Muscle of back (tissue), 13 donors: ENCODE measurements at places on chromosomes 5 and 9.

- DNase-seq, result no peak
These were observed 189.1 kb downstream of the GABRG2 start for GRCh38 chr5:162256711-162257110.

DNA sequence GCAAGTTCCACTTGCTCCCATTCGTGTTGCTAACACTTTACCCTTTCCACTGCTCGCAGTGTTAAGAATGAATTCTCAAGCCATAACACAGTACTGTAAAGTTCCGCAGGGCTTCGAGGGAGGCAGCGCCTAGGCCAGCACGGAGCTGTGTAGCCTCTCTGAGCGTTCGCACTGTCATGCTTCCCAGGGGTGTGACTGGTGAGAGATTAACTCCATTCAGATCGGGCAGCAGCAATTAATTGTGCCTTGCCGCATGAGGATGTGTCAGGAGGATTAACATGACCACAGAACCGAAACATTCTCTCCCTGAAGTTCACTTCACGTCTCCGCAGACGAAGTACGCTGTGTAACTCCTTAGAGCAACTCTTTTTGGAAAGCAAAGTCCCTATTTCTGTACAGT is 23.2 kb downstream of the ZBTB34 start:
- DNase-seq, result no peak

GRCh38 chr5:143796753-143797152 is 15.2 kb upstream of the HMHB1 start:
- DNase-seq, result no peak

DNA sequence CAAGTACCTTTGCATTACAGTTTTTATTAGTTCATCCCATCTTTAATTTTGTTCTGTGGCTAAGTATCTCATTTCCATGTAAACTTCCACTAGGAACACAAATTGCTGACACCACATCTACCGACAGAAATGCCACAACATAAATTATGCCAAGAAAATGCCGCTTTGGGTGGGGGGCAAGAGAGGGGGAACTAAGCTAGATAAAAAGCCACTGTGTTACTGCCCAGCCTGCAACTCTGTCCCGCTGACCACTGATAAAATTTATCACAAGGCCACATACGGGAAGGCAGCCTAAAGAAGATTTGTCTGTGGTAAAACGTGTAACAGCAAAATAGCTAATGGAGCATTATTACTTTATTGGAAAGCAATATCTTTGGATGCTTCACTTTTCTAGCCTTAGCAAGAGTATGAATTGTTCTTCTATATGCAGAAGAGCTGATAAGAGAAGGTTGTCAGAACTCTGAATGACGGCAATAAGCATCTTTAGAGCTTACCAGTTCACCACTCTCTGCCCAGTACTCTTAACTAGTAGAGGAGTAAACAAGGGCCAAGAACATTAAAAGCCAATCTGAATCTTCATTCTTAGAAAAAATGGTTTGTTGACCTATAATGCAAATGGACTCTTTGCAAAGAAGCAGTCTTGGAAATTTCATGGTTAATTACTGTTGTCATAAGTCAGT is 172.2 kb upstream of the MEF2C start:
- DNase-seq, result no peak

DNA sequence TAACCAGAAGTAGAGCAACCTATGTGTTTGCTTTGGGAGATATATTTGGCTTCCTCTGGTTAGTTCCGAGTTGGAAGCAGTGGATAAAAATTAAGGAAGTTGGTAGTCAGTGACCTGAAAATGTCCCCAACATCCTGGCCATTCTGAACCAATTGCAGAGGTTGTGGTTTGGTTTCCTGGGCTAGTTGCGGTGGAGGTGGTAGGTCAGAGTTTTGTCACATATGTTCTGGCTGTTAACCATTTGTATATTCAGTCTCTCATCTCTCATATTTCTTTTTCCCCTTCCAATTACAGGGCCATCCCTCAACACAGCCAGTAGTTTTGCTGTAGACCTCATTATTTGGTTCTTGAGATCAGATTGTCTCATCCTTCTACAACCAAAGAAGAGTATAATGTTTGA is 1026.9 kb downstream of the PTPRD start:
- DNase-seq, result no peak

DNA sequence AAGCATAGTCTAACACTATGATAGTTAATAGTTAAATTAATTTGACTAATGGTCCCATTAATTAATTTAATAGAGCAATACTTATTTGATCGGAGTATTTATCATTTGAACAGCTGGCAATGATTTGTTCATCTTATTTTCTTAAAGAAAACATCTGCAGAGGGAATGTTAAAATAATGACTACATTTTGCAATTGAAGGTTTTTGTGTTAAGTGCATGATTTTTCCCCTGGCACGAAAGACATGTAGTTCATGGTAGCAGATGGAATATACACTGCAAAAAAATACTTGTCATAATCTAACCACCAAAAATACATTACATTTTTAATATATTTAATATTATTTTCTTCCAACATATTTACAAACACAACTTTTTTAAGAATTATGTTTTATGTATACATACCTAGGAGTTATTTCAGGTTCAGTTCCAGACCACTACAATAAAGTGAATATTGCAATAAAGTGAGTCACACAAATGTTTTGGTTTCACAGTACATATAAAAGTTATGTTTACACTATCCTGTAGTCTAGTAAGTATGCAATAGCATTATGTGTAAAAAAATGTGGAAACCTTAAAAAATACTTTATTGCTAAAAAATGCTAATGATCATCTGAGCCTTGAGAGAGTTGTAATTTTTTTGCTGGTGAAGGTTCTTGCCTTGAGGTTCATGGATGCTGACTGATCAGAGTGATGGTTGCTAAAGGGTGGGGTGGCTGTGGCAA is 292.6 kb upstream of the DAB2 start:
- peak; percentile 26 for DNase-seq

- no peak for DNase-seq
These were observed 1015.8 kb downstream of the CDH18 start for GRCh38 chr5:18972177-18972576.

GRCh38 chr9:96122751-96123150 is 179.2 kb downstream of the HSD17B3 start:
- DNase-seq, result no peak

DNA sequence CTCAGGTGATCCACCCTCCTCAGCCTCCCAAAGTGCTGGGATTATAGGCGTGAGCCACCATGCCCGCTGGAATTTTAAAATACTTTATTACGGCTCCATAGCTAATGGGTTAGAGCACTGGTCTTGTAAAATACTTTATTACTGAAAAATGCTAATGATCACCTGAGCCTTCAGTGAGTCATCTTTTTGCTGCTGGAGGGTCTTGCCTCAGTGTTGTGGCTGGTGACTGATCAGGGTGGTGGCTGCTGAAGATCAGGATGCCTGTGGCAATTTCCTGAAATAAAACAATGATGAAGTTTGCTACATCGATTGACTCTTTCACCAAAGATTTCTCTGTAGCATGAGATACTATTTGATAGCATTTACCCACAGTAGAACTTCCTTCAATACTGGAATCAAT is 26.0 kb upstream of the GNE start:
- no peak for DNase-seq

DNA sequence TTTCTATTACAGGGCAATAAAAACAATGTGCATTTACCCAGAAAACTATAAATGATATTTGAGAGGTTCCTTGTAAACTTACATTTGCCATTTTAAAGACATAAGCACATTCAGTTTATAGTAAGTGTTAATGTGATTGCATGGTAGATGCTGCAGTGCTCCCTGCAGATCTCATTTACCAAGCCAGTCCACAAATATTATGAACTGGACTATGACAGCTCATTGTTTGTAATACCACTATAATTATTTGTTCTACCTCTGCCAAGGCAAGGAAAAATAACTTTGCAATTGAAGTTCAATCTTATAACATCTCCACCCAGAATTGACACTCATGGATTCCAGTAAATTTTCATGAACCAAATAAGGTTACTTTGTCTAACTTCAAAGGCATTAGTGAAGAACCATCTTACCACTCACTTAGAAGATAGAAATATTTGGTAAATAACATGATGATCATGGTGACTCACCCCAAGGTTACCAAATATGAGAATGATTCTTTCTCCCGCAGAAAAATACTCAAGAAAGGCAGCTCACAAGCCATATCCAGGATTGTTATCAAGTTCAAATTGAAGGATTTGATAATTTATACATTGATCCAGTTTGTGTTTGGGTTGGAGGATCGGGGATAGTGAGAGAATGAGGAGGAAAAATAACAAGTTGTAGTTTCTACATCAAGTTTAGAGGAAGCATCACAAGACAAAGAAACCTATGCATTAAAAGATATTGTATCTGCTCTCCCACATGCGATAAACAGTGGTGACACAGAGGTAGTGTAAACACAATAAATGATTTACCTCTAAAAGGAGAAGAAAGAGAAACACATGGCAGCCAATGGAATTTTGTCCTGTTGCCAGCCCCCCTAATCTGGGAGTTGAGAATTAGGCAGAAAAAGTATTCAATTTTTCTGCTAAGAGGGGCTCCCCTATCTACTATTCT is 29.5 kb downstream of the CDH9 start:
- no peak for DNase-seq

DNA sequence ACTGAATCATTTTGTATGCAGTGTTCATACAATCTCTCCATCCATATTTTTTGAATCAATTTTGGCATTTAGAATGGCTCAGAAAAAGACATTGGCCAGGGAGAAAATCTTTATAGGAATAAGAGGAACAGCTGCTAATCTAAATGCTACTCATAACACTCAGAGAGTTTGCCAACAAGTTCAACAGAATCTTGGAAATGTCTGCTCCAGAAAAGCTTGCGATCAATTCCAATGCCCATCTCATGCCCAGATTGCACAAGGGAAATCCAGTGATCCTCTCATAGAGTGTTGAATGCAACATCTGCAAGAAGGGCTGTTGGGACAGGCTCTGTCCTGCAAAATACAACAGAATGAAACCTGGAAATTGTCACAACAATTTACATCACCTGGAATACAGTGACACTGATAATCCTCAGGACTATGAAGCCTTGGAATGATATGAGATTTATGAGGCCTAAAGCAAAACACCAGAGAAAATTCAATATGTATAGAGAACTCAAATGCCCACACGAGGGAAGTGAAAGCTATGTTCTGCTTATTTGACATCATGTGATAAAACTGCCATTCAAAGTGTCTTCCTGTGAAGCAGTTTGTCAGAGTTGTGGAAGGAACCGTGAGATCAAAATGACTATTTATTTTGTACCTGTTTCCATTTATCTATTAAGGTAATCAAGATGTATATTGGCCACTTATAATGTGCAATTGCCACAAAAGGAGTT is 190.1 kb downstream of the PARP8 start:
- peak; percentile 26 for DNase-seq

GRCh38 chr9:23215688-23216087 is 610.4 kb downstream of the ELAVL2 start:
- no peak for DNase-seq

DNA sequence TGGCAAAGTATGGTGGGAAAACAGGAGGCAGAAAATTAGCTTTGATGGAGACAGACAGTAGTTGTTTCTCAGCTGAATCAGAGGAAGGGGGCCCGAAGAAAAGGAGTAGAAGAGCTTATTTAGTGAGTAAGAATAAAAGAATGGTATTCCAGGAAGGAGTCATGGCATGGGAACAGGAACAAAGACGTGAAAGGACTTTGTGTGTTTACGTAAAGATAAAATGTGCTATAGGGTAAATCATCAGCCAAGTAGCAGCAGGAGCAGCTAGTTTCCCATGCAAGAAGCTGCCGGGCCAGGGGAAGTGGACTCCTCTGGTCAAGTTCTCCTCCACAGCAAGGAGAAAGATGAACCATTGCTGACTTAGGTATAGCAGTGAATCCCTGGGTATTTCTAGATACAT is 454.5 kb downstream of the HINT1 start:
- DNase-seq, result no peak

- no peak for DNase-seq
These were observed 18.3 kb downstream of the CMBL start for GRCh38 chr5:10289353-10289752.

DNA sequence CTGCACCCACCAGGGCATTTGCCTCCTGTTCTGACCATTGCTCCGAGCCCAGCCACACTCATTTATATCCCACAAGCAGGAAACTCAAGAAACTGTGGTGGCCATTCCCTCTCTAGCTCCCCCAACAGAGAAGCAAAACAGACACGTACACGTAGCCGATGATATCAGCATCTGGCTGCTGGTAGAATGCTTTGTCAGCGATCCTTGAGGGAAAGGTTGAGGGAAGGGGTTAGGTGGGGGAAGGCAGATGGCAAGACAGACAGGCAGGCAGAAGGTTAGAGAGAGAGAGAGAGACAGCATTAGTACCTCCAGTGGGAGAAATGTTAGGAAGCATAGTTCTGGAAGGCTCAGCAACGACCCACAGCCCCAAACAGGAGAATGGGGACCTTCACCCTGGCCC is 7.8 kb downstream of the HIGD2A start:
- DNase-seq, result no peak

DNA sequence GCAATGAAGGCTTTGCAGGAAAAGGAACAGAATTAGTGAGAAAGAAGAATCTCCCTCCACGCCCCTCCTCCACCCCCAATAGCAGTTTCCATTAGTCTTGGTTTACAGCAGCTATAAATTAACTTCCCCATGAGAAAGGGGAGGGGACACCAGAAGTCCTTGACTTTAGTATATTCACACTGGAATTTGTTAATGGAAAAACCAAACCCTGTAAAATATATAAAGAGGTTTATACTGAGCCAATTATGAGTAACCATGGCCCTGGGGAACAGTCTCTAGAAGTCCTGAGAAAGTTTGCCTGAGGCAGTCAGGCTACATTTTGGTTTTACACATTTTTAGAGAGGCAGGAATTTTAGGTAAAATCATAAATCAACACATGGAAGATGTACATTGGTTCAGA is 88.5 kb downstream of the ALDH1A1 start:
- DNase-seq, result no peak

DNA sequence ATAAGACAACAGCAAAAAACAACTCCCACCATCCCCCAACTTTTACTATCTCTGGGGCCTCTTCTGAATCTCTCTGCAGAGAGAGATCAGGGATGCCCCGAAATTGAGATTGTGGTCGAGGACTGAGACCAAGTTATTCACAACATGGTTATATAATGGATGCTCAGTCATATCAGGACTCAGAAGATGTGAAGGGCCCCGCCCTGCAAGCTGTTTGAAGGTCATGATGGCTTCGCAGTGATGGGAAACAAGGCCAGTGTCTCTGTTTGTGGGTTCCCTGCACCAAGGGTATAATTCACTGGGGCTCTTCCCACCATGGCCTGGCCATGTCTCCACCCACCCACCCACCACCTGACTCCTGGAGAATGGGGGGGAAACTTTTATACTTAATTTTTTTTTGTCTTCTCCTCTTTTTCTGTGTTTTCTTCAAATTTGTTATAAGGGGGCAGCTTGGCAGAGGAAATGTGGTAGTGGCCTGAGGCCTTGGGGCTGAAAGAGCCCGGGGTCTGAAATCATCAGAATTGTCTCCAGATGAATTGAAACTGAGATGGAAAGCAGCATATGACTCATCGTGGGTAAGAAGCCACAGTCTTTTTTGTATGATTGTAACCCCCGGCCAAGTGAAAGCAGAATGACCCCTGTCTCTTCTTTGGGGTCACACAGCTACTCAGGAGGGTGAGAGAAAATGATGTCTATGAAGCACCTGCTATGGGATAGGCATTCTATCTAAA is 15.0 kb upstream of the TEX48 start:
- no peak for DNase-seq
